ENCODE measurements at places on chromosomes 3 and 15. TPM values are rescaled to one million over a fixed set of nuclear protein-coding genes. Genes with fewer than 3 reads are reported as not detected.

DNA sequence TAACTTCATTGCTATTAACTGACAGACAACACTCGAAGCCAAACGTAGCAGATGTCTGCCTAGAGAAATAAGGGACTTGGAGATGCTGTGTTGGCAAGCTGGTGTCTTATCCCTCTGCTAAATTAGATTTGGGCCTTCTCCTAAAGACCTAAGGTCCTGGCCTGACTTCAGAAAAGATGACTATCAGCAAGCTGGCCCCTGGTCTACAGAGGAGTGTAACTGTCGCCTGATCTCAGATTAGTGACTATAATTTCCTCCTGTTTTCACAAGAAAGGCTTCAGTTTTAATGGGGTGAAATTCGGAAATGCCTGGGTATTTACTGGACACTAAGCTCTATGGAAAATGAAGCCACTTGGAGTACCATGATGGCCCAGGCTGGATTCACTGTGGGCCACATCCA is 53.1 kb upstream of the SLC7A14 start:
- DNase-seq, result no peak

DNA sequence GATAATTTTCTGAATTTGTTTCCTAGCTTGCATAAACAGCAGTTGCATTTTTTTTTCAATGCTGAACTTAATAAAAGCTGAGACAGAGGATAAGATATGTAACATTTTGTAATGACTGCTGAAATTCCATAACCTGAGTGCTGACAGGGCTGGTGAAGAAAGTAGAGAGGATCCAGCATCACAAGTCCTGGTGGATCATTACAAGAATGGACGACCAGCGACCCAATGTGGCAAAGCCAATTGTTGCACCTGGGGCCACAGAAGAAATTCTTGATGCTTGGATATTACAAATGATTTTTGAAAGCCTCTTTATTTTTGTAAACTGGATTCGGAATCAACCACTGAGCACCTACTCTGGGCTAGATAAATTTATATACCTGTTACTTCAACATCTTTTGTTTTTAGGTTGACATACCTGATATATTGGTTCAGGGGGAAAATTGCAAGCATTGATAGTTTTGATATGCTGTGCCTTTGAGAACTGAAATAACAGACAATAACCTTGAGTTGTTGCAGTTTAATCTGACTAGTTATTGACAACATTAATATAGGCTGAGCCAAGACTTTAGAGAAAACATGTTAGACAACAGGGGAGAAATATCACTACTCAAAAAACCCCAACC is 3.9 kb upstream of the ACTL6A start:
- DNase-seq, result peak; percentile 60

DNA sequence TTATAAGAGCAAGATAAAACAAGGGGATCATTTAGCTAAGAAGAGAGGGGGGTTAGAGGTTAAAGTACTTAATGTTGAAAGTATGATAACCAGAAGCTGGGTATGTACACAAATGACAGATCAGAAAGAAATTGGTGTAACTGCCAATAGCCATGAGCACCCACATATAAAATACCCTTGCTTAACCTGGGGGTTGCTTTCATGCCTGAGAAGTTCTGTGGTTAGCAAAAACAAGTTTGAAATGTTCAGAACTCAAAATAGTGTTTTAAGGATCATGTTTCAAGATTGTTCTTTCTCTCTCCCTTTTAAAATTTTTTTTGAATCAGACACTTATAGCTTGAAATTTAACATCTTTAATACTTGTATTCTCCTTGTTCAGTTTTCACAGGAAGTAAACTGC is 321.4 kb upstream of the GBE1 start:
- DNase-seq, result no peak

GRCh38 chr15:88322461-88322860 is 65.9 kb upstream of the NTRK3 start:
- DNase-seq, result no peak

DNA sequence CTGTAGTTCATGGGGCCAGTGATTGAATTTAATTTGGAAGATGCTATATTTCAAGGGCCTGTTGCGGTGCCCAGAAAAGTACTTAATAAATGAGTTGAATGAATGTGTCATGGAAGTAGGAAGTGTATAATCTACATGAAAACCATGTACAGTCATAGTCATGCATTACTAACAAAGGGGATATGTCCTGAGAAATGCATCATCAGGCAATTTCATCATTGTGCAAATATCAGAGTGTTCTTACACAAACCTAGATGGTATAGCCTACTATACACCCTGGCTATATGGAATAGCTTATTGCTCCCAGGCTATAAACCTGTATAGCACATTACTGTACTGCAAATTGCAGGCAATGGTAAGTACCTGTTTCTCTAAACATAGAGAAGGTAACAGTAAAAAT is 10.7 kb upstream of the MYO5C start:
- DNase-seq, result no peak

- DNase-seq, result no peak
Observed at GRCh38 chr15:47711655-47712054, 5.7 kb upstream of the SEMA6D start.

- DNase-seq, result no peak
Observed at GRCh38 chr15:81011593-81011992, 10.9 kb downstream of the TLNRD1 start.

DNA sequence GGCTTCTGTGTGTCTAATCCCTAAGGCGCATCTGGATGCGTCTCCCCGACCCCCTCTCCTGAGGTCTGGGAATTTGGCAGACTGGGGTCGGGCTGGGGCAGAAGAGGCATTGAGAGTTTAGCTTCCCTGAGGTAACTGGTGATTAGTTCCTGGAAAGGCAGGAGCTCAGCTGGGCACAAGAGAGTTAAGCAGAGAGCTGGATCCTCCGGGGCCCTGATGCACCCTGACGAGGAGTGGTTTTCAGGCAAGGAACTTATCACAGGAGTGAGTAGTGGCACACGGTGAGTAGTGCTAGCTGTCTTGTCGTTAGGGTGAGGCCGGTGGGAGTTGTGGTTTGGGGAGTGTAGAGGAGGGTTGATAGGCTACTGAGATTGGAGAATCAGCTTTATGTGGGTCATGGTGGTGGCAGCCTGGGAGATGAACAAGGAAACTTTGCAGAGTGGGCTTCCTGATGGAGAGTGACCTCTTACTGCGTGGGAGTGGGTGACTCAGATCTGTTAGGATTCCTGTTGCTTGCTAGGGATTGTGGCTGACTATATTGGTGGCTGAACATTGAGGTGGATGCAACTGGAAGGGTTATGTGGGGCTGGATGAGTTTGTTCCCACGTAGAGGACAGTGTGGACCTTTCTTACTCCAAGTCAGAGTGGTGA is 897 bp downstream of the RAD54L2 start:
- DNase-seq, result peak; percentile 5

- DNase-seq, result no peak
Observed at GRCh38 chr3:10292505-10293419, at the start of gene GHRL. TSS of gene GHRL (minus strand) at chr3:10292947. CDS start at chr3:10290180, 2,767 bp downstream.

- peak; percentile 42 for DNase-seq
Observed at GRCh38 chr15:50907601-50908208, 778 bp upstream of the AP4E1 start.

- no peak for DNase-seq
Observed at GRCh38 chr3:184642631-184643285, 69.1 kb downstream of the MAGEF1 start.

DNA sequence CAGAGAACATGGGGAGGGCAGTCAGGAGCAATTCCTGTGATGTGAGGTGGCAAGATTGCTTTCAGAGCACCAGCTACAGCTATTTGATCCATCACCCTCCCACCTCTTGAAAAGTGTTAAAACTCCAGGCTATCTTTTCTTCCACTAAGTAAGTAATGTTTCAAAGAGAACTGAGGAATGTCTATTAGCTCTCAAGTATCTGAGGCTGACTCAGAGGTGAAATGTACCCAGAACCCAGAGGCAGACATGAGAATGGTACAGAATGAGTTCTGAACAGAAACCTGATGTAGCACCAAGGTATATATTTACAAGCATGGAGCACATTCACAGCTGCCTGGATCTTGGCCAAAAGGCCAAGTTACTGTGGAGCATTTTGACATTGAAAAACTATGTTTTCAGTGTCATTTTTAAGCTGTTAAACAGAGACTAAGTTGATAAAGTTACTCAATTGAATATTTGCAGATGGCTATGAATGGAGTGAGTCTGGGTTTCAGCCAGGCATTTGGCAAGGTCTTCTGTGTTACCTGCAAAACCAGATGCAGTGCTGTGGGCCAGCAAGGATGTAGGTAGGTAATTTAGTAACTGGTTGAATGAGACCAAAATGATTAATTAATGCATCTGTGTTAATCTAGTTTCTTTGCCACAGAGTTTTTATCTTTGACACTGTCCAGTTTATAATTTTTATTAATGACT is 227.7 kb upstream of the CD96 start:
- DNase-seq, result no peak

ANKUB1 gene
- 0.76 TPM for polyA plus RNA-seq

CP gene
- 4.3 TPM for polyA plus RNA-seq

TMEM158 gene
- 2.0 TPM for polyA plus RNA-seq

SAXO2 gene
- 14.5 TPM for polyA plus RNA-seq

SPATA12 gene
- polyA plus RNA-seq, result not detected

ZNF860 gene
- 10.3 TPM for polyA plus RNA-seq

FAM174B gene
- 39.5 TPM for polyA plus RNA-seq

APBA2 gene
- 10.3 TPM for polyA plus RNA-seq

POLR2M gene
- 39.9 TPM for polyA plus RNA-seq

UNC13C gene
- polyA plus RNA-seq, result 15.3 TPM

ARHGEF26 gene
- 29.7 TPM for polyA plus RNA-seq

MNS1 gene
- polyA plus RNA-seq, result 22.5 TPM

All from right lung (tissue), 10 donors.